ENCODE measurements at places on chromosomes 12 and 14.

- peak; percentile 84 for DNase-seq
Observed at GRCh38 chr14:96245710-96246538, 10.1 kb upstream of the BDKRB1 start.

- peak; percentile 99 for DNase-seq
Observed at GRCh38 chr12:13205809-13206559, 9.5 kb downstream of the EMP1 start.

DNA sequence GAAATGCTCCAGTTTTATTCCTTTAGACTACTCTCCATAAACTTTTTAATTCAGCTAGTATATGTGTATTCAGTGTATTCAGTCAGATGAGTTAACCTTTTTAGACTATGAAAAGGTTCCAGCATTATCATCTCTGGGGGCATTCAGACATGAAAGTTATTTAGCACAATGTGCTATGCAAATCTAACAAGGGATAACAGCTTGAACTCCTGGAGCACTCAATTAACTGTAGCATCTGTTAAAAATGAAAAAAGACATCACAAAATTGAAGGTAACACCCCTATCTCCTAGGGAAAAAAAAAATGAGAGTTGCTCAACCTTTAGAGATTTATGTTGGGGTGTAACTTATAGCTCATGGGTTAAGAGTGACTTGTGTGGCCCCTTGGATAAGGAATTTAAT lies 211.5 kb downstream of the PHLDA1 start:
- no peak for DNase-seq

- DNase-seq, result no peak
Observed at GRCh38 chr12:9947674-9948073, 15.5 kb upstream of the CLEC2A start.

- no peak for DNase-seq
Observed at GRCh38 chr12:105083031-105083430, 1.2 kb downstream of the ALDH1L2 start.

GRCh38 chr14:40983604-40984003 lies 623.1 kb upstream of the LRFN5 start:
- DNase-seq, result peak; percentile 28

GRCh38 chr12:26425587-26426260 lies 230.4 kb downstream of the SSPN start:
- peak; percentile 89 for DNase-seq

DNA sequence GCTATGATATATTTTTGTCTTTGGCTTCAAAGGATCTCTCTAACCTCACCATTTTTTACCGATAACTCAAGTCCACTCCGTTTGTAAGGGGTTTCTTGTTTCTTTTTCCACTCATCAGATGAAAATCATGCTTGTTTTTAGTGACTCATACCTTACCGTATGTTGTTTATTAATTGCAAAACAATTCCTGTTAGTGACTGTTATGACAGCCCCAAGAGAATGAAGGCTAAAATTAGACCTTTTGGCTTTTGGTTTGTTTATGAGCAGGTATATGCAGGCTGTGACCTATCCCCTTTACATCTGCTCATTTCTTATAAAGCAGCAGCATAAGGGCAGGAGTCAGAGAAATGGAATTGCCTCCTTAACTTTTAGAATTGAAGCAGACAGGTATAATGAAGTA lies 319.8 kb downstream of the CEP128 start:
- DNase-seq, result peak; percentile 81
